ENCODE measurements at places on chromosomes 4 and X. TPM values are rescaled to one million over a fixed set of nuclear protein-coding genes. Genes with fewer than 3 reads are reported as not detected.

ADH1A gene
- total RNA-seq: not detected

KCTD8 gene
- 0.77 TPM for total RNA-seq

IRS4 gene
- not detected for total RNA-seq

GRID2 gene
- 0.58 TPM for total RNA-seq

AADAT gene
- 2.0 TPM for total RNA-seq

TLR2 gene
- total RNA-seq: 0.85 TPM

PNMA6E gene
- total RNA-seq: not detected

TASL gene
- not detected for total RNA-seq

CLCN4 gene
- total RNA-seq: 3.1 TPM

CLIC2 gene
- 0.85 TPM for total RNA-seq

PDZD4 gene
- total RNA-seq: 0.56 TPM

PNCK gene
- under 0.01 TPM for total RNA-seq

SUPT20HL1 gene
- total RNA-seq: not detected

ASB5 gene
- under 0.01 TPM for total RNA-seq

GRPR gene
- total RNA-seq: 0.58 TPM

MMAA gene
- 8.8 TPM for total RNA-seq

SSX2B gene
- not detected for total RNA-seq

ENPP6 gene
- not detected for total RNA-seq

BRS3 gene
- not detected for total RNA-seq

ZNF630 gene
- 1.2 TPM for total RNA-seq

MGAT4D gene
- total RNA-seq: not detected

EPGN gene
- total RNA-seq: 0.38 TPM

WAS gene
- 0.28 TPM for total RNA-seq

PLP2 gene
- total RNA-seq: 15.1 TPM

UGT8 gene
- total RNA-seq: 0.19 TPM

CRLF2 gene
- total RNA-seq: not detected

ERCC6L gene
- total RNA-seq: 11.3 TPM

TCP11X2 gene
- total RNA-seq: not detected

OPRPN gene
- not detected for total RNA-seq

ASMT gene
- not detected for total RNA-seq

FAM9C gene
- not detected for total RNA-seq

SYN1 gene
- total RNA-seq: 0.28 TPM

FREM3 gene
- under 0.01 TPM for total RNA-seq

VCX3A gene
- total RNA-seq: not detected

BMP3 gene
- under 0.01 TPM for total RNA-seq

AMOT gene
- 5.2 TPM for total RNA-seq

POU3F4 gene
- not detected for total RNA-seq

TRIM61 gene
- 1.5 TPM for total RNA-seq

MYOZ2 gene
- 2.1 TPM for total RNA-seq

FAM47E gene
- total RNA-seq: 0.19 TPM

ZNF711 gene
- total RNA-seq: 0.38 TPM

DCAF8L2 gene
- not detected for total RNA-seq

PNMA6A gene
- 2.8 TPM for total RNA-seq
